ENCODE measurements at places on chromosomes 2 and 18.

- no peak for DNase-seq
Observed at GRCh38 chr2:25400576-25401216, 59.0 kb upstream of the DNMT3A start.

- no peak for DNase-seq
Observed at GRCh38 chr2:70442301-70443077, 111.1 kb downstream of the TGFA start.

GRCh38 chr2:47008381-47009252, 93.0 kb upstream of the MCFD2 start:
- DNase-seq: no peak

GRCh38 chr2:160331258-160332025, 131.4 kb upstream of the ITGB6 start:
- no peak for DNase-seq

GRCh38 chr2:236343400-236344161, 79.4 kb upstream of the ASB18 start:
- DNase-seq: peak; percentile 36

DNA sequence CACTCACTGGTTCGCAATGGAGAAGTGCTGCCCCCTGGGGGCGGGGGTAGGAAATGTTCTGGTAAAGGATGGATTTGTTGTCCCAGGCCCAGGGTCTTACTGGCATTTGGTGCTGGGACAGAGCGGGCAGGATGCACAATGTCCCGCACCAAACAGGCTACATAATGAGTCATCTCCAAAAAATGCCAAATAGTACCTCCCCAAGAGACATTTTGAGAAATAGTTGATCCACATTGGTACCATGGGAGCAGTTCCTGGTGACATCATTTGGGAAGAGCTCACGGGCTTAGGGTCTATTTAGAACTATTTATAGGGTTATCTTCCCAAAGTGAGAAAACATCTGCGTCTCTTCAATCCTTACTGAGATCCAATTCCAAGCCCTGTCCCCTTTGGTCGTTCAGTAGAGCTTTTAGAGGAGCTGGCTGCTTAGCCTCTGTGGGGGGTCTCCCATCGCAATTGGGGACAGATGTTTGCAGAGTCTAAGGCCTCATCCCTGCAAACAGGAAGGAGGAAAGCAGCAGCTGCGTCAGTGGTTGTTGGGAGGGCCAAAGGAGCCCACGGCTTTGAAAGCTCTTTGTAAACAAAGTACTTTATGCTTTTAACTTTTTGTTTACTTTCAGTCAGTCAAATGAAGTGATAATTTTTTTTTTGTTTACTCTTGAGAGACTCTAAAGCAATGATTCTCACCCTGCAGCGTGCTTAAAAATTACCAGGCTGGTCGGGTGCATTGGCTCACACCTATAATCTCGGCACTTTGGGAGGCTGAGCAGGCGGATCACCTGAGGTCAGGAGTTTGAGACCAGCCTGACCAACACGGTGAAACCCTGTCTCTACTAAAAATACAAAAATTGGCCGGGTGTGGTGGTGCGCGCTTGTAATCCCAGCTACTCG, 49.3 kb downstream of the GREB1 start:
- DNase-seq: peak; percentile 49

DNA sequence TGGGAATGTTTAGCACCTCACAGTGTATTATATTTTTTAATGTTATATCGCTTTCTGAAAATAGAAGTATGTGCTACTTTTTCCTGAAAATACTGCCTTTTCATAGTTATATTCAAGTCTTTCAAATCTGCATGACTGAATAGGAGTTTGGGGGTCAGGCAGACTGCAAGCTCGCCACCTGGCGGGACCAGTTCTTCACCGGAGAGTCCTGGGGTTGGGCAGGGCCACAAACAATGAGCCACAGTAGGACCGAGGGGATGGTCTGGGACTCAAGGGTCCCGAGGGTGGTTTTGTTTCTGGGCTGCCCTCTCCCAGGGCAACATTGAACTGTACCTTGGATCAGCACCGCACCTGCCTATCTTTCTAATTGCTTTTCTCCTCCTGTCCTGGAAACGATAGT, 70.6 kb downstream of the VWA3B start:
- DNase-seq: no peak

- no peak for DNase-seq
Observed at GRCh38 chr2:176599796-176600485, 330.7 kb downstream of the MTX2 start.

- no peak for DNase-seq
Observed at GRCh38 chr18:23833714-23834113, 144.5 kb downstream of the LAMA3 start.
